ENCODE measurements at places on chromosomes 13 and 19. TPM values are rescaled to one million over a fixed set of nuclear protein-coding genes. Genes with fewer than 3 reads are reported as not detected.

DNA sequence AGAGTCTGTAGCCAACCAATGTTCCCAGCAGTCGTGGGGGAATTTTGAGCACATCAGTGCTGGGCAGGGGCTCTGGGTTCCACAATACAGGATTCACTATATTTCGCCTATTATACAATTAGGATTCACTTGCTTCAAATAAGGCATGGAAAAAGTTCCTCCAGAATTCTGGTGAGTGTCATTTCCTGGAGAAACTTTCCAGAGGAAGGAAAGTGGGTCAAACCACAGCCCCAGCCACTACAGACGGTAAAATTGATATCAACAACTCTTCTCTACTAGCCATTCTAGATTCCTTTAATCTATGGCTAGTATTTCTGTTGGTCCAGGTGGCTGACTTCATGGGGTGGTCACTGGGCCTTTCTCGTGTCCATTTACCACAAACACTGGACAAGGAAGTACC is 10.5 kb downstream of the MYCBP2 start:
- no peak for DNase-seq

DNA sequence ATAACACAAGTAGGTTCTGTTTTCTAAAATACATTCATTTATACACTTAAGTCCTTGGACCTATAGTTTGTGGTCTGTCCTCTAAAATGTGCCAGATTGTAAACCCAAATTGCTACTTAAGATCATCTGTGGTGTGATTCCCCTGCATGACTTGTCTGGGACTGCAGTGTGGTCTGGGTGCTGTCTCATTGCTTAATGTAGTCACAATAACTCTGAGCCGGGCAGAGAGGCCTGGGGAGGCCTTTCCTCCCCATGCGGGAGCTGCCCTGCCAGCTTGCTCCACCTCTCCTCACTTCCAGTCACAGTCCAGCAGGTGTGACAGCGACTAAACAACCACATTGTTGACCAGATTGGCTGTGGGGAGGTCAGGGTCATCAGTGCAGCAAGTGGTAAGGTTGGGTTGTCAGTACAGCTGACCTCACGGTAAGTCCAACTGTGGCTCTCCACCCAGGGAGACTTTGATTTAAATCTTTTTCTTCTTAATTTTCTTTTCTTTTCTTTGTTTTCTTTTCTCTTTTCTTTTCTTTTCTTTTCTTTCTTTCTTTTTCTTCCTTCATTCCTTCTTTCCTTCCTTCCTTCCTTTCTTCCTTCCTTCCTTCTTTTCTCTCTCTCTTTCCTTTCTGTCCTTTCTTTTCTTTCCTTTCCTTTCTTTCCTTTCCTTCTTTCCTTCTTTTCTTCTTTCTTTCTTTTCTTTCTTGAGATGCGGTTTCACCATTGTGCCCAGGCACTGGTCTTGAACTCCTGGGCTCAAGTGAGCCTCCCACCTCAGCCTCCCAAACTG is 4.4 kb upstream of the TUBA3C start:
- no peak for DNase-seq

GRCh38 chr19:11399667-11400066 is 15.6 kb upstream of the EPOR start:
- no peak for DNase-seq

DNA sequence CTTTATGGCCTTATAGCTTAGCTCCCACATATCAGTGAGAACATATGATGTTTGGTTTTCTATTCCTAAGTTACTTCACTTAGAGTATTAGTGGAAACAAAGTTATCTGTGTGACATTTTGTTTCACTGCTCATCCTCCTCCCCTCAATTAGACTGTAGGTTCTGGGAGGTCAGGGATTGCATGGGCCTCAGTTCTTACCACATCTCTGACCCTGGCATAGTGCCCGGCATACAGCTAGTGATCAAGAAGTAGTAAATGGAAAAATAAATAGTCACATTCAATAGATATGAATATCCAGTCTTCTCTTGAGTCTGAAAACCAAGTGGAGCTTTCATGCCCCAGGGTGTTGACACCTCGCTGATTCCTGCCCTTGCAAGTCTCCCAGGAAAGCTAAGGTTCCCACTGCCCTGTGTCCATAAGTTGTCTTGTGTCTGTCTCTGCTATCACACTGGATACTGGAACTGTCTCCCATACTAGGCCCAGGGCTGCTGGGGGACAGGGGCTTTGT is 249.5 kb upstream of the TSHZ3 start:
- no peak for DNase-seq

GRCh38 chr13:60645676-60646075 is 248.7 kb downstream of the TDRD3 start:
- no peak for DNase-seq

GRCh38 chr13:24005755-24006281 is 108.5 kb upstream of the C1QTNF9B start:
- DNase-seq, result no peak

GRCh38 chr13:75486146-75487062 is 4.4 kb upstream of the TBC1D4 start:
- no peak for DNase-seq

GRCh38 chr19:38850976-38851621 is 1.3 kb upstream of the HNRNPL start:
- no peak for DNase-seq

DNA sequence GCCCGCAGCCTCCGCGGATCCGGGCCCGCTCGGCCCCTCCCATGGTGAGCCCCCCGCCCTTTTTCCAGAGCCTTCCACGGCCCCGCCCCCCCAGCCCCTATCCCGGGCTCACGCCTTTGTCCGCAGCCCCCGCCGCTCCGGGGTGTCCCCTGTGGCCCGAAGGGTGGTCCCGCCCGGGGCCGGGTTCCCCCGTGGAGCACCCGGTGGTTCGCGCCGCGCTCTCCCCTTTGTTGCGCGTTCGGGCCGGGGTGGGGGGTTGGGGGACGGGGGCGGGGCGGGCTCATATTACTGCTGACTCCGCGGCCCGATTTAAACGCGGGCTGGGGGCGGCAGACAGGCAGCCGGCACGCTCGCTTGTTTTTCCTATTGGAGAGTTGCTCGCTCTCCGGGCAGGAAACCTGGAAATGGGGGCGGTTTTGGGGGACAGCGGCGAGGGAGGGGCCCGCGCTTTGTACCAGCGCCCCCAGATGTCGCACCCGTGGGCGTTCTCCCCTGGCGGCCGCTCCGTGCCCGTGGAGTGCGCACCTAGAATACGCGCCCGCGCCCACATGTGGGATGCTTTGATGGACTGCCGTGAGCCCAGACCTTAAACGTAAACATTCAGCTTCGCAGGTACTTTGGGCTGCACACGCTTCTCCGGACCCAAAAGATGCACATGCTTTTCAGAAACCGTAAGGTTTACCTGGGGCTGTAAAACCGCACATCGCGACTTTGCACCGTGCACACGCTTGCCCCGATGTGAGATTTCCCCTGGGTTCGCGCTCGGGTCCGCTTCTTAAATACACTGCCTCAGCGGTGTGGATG is 699 bp downstream of the PTOV1 start:
- no peak for DNase-seq

The CLEC4M gene
- not detected for polyA plus RNA-seq

The F2RL3 gene
- polyA plus RNA-seq, result 0.01 TPM

The SOX1 gene
- polyA plus RNA-seq, result not detected

The METTL21C gene
- not detected for polyA plus RNA-seq

All from keratinocyte (primary cell).